ENCODE measurements at places on chromosomes 16 and 17. TPM values are rescaled to one million over a fixed set of nuclear protein-coding genes. Genes with fewer than 3 reads are reported as not detected.

RND2 gene
- 0.34 TPM for total RNA-seq

DNA sequence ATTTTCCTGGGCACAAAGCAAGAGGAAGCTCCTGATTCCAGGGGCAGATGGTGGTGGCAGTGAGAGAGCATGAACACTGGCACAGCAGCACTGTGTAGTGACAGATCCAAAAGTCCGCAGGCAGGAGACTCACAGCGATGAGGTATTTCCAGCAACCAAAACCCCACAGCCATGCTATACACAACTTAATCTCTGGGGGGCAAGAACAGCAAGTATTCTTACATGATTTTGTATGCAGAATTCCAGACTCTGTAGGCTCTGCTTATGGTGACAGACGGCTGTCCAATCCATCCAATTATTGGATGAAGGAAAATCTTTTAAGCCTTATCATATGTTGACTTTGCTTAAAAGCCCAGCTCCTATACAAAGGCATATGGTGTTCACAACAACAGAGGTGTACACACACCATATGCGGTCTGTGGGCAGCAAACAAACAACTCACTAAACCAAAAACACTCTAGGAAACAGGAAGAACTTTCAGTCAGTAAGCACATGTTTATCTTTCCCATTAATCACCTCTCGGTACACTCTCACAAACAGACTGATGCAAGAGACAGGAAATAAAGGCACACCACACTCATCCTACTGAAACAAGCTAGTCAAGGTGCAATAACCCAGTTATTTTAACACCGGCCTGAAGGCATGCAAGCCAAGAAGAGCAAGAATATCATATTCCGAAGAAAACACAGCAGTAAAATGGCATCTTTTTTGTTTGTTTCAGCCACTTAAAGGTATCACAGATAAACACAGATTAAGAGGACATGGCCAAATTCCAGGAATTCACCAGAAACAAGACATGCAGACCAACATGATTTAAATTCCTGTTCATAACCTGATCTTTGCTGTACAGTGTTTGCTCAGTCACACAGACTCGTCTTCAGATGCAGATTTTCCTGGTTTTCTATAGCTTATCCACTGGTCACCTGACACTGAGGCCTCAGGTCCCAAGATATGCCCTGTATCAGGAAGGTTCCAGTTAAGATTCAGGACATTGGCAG, 47.8 kb downstream of the ERN1 start:
- no peaks in the 10 kb centered on the region for H3K27me3 ChIP-seq
- no peak for DNase-seq
- H3K27ac ChIP-seq: peak overlapping the region; percentile 92
- no peak overlapping the region for H3K4me3 ChIP-seq

- H3K4me1 ChIP-seq: no peaks in the 10 kb centered on the region
- H3K27ac ChIP-seq: no peak overlapping the region
- no peak overlapping the region for H3K4me3 ChIP-seq
- no peaks in the 10 kb centered on the region for H3K36me3 ChIP-seq
These were observed 82.9 kb upstream of the GPRC5B start for GRCh38 chr16:19967561-19967960.

DNA sequence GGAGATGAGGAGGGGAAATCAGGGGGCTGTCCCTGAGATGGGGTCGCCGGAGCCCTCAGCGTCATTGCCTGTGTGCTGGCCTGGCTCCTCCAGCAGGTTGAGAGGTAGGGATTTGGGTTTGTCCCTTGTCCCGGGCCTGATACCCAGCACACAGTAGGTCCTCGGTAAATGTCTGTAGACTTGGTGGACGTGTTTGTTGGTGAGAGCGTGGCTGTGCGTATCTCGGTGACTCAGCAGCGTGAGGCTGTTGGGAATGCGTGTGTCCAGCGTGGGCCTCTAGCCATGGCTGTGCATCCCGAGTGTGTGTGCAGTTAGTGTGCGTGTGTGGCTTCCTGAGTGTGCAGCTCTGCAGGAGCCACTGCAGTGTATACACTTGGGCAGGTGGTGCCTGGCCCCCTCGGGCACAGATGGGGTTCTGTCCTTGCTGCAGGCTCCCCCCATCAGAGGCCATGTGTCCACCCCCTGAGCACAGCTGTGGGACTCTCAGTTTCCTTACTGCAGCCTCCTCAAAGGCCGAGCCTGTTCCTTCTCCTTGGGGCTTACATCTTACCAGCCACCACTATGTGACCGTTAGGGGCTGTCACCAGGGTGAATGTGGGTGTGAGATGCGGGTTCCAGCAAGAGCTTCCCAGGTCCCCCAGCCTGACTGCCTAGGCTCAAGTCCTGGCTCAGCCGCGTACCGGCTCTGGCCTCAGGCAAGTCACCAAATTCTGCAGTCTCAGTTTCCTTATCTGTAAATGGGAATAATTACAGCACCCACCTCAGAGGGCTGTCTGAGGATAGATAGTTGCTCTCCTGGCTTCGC, 5.7 kb downstream of the NECAB2 start:
- no peak overlapping the region for H3K27ac ChIP-seq
- no peak for DNase-seq
- H3K4me3 ChIP-seq: no peak overlapping the region
- no peaks in the 10 kb centered on the region for H3K4me1 ChIP-seq

DNA sequence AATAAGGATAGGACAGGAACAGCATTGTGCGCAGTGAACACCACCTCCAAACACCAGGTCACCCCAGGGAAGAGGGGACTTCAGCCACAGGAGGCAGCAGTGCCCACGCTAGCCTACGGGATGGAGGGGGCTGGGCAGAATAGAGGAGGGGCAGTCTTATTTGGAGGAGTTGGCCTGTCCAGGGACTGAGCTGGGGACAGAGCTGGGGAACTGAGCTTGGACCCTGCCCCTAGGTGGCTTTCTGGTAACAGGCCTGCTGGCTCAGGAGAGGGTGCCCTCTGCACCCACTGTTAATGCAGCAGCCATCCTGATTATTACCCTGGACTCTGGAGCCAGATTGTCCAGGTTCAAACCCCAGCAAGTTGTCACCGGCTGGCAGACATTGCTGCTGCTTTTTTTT, 9.3 kb downstream of the CCDC102A start:
- H3K4me1 ChIP-seq: peaks cover 1% of the 10 kb centered on the region
- H3K27me3 ChIP-seq: no peaks in the 10 kb centered on the region
- H3K36me3 ChIP-seq: no peaks in the 10 kb centered on the region

MAP2K4 gene
- total RNA-seq: 63.6 TPM

DNA sequence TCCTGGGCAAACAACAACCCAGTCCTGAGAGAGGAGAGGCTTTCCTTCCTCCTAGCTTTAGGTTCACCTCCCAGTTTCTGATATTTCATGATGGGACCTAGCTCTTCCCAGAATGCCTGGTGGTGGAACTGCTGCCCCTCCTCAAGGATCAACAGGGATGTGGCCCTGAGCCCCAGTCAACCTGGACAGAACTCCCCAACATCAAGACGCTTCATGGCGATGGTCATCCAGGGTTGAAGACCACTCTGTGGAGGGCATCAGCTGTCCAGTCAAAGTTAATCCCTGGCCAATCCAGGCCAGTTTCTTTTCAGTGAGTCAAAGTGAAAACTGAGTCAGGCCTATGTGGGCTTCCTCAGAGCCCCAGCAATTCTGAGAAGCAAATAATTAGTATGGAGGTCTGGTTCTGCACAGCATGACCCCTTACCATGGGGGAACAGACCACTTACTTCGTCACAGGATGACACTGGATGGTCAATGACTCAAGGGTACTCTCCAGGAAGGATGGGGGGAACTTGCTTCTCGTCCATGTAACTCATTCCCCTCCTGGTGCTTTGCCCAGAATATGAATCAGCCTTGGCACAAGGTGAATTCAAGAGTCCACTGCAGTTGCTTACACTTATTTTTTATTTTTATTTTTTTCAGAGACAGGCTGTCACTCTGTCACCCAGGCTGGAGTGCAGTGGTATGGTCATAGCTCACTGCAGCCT, 14.7 kb upstream of the XYLT2 start:
- H3K27ac ChIP-seq: no peak overlapping the region
- no peak overlapping the region for H3K4me3 ChIP-seq
- no peak for DNase-seq
- no peaks in the 10 kb centered on the region for H3K27me3 ChIP-seq
- no peaks in the 10 kb centered on the region for H3K36me3 ChIP-seq

DNA sequence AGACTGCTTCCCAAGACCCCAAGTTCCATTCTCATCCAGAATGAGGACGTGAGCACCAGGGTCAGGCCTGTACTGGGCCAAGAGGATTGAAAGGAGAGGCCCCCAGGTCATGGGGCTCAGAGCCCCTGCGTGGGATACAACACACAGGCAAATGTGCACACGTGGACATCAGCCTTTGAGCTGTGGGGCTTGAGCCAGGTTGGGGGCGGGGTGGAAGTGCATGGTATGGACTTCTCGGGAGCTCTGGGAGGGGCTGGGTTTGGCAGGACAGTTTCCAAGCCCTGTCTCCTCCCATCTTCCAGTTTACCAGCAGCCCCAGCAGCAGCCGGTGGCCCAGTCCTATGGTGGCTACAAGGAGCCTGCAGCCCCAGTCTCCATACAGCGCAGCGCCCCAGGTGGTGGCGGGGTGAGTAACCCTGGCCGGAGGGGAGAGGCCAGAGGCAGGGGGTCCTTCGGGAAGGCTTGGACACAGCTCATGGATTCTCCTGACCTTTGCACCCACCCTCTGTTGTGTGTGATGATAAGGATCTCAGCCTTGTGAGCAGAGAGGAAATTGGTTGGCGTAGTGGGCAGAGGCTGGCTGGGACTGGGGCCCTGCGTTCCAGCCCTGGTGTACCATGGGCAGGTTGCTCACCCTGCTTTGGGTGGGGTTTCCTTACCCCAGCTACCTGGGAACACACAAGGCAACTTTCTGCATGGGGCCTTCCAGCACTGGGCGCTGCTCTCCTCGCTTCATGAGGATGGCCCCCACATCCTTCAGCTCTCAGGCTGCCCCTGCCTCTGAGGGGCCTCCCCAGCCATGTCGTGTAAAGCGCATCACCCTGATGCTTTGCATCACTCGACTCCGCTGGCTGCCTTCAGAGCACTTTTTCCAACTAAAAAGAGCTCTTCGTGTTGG, 10.4 kb upstream of the LASP1NB start:
- H3K36me3 ChIP-seq: no peaks in the 10 kb centered on the region
- no peak for DNase-seq
- no peak overlapping the region for H3K4me3 ChIP-seq
- peaks cover 6% of the 10 kb centered on the region for H3K4me1 ChIP-seq

GRCh38 chr17:28363776-28364650, 986 bp downstream of the SEBOX start:
- no peak overlapping the region for H3K27ac ChIP-seq
- no peaks in the 10 kb centered on the region for H3K4me1 ChIP-seq
- H3K4me3 ChIP-seq: no peak overlapping the region
- DNase-seq: no peak
- peaks cover 26% of the 10 kb centered on the region for H3K36me3 ChIP-seq
- no peaks in the 10 kb centered on the region for H3K27me3 ChIP-seq

TERB1 gene
- not detected for total RNA-seq

TBC1D3K gene
- total RNA-seq: not detected

TMEM92 gene
- 8.0 TPM for total RNA-seq

- no peaks in the 10 kb centered on the region for H3K36me3 ChIP-seq
- peaks cover 40% of the 10 kb centered on the region for H3K27me3 ChIP-seq
- DNase-seq: peak; percentile 64
- H3K27ac ChIP-seq: no peak overlapping the region
- H3K4me1 ChIP-seq: peaks cover 4% of the 10 kb centered on the region
These were observed 928 bp downstream of the HBA1 start for GRCh38 chr16:177394-177822.

ZNF768 gene
- total RNA-seq: 33.9 TPM

NRN1L gene
- total RNA-seq: 5.8 TPM

DNA sequence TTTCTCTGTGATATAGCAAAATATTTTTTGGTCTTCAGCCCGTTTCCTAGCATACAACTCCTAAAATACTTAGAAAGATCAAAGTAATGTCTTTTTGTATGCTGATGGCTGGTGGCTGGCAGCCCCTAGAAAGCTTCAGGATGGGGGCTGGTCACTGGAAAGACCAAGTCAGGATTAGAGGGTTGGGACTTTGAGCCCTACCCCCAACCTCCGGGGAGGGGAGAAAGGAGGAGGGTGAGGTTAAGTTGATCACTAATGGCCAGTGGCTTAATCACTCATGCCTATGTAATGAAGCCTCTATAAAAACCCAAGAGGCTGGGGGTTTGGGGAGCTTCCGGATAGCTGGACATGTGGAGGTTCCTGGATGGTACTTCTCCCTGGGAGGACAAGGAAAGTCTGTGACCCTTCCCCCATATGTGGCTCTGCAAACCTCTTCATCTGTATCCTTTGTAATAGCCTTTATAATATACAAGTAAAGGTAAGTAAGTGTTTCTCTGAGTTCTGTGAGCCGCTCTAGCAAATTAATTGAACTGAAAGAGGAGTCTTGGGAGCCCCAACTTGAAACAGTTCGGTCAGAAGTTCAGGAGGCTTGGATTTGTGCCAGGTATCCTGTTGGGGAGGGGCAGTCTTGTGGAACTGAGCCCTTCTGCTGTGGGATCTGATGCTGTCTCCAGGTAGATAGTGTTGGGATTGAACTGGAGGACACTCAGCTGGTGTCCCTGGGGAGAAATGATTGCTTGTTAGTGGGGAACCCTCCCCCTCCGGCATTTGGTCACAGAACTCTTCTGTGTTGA, 3.5 kb downstream of the SLC7A6 start:
- no peaks in the 10 kb centered on the region for H3K36me3 ChIP-seq
- no peak for DNase-seq
- H3K4me1 ChIP-seq: peaks cover 27% of the 10 kb centered on the region

DNA sequence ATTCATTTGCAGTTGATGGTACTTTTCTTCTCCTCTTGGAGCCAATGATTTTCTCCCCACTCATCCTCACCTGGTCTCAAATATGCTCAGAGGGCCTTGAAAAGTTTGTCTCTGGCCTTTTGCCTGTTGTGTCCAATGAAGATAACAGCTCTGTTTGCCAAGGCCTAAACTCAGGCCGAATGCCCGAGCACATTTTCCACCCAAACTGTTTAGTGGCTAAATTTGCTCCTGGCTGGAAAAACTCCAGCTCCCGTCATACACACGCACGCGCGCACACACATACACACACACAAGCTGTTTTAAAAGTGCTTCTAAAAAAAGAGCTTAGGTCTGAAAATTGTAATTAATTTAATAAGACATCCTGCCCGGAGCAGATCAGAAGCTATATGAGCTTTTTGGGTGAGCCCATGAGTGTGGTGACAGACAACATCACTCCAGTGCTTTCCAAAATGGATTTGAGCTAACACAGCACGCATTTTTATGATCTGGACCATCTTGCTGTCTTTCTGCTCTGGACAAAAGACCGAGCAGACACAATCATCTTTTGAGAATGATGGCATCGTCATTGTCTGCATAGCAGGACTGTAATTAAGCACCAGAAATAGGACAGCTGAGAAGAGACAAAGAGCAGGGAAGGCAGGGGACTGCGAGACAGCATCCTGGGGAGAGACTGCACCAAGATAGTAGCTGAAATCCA, 48.9 kb downstream of the IRX6 start:
- peak overlapping the region; percentile 60 for H3K27ac ChIP-seq
- H3K36me3 ChIP-seq: no peaks in the 10 kb centered on the region
- H3K27me3 ChIP-seq: peaks cover 35% of the 10 kb centered on the region
- DNase-seq: no peak
- peaks cover 10% of the 10 kb centered on the region for H3K4me1 ChIP-seq
